Hypothalamus (tissue), 51 donors: ENCODE measurements at places on chromosomes 4 and X.

- no peak for DNase-seq
These were observed 151.0 kb upstream of the PSAPL1 start for GRCh38 chr4:7585768-7586167.

DNA sequence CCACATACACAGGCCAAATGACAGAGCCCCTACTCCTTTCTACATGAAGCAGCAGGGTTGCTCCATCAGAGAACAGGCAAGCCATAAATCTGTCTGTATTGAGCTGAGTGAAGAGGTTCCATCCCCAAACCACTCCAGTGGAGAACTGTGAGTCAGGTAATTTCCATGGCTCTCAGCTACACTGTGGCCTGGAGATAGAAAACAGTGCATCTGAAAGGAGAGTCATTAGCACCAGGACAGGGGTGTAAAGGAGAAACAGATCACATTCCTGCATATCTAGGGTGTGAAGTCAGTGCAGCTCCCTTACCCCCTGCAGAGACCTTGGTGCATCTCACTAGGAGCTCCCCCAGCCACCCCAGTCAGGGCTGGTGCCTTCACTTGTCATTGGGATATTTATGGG is 314.7 kb downstream of the CHIC1 start:
- DNase-seq = no peak

- DNase-seq = no peak
These were observed 113.0 kb downstream of the DTHD1 start for GRCh38 chr4:36394352-36394903.

DNA sequence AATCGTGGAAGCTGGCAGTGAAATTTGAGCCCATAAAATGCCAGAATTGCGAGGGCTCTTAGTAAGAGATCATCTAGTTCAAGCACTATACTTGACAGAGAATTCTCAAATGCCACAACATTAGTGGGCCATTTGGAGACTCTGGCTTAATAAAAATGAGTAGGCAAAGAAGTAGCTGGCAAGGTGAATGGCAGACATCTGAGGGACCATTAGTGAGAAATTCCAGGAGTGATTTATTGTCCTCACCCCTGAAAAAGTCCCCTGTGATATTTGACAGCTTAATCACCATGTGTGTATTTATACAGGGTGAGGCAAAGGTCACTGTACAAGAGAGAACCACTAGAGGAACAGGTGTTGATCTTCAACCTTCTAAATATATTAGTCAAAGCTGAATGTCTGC is 207.5 kb downstream of the CHRDL1 start:
- DNase-seq = no peak

- no peak for DNase-seq
These were observed 27.6 kb downstream of the MAP3K15 start for GRCh38 chrX:19487520-19488200.

GRCh38 chr4:10035130-10035529 is 13.8 kb upstream of the SLC2A9 start:
- DNase-seq = no peak

DNA sequence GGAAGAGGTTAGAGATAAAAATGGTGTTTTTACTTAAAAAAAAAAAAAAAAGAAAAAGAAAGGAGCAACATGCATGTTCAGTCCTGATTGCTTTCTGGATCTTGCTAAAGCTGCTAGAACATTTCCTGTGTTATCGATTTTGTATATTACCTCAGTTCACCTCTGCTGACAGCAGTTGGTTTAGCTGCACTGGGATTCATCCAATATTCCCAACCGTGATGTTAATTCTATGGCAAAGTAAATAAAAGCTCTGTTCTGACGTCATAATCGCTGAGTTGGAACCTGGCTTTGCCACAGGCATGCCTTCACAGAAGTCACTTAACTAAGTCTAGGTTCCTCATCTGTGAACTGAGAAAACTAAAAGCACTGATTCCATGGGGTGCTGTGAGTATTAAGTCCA is 90.7 kb upstream of the SORBS2 start:
- DNase-seq = no peak

DNA sequence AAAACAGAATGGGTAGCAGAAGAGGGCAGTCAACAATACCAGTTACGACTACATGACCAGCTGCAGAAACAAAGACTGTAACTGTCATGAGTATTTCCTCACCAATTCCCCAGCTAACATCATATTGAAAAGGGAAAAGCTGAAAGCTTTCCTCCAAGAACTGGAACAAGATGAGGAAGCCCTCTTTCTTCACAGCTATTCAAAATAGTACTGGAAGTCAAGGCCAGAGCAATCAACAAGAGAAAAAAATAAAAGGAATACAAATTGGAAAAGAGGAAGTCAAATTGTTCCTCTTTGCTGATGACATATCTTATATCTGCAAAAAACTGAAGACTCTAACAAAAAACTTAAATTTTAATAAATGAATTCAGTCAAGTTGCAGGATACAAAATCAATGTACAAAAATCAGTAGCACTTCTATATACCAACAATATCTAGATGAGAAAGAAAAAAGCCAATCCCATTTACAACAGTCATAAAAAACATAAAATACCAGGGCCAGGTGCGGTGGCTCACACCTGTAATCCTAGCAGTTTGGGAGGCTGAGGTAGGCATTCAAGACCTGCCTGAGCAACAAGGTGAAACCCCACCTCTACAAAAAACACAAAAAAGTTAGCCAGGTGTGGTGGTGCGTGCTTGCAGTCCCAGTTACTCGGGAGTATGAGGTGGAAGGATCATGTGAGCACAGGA is 125.4 kb downstream of the ATP8A1 start:
- no peak for DNase-seq

DNA sequence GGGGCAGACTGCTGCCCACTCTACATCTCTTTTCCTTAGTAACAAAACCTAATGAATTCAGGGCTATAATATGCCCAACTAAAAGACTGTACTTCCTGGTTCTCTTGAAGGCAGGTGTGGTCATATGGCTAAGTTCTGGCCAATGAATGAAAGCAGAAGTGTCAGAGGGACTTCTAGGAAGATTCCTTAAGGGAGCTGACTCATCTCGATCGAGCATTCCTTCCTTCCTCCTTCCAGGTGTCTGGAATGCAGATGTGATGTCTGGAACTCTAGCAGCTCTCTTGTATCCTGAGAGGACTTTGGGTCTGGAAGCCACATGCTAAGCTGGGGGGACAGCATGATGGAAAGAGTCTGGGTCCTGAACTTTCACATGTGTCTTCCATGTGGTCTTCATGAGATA is 116.2 kb upstream of the STX18 start:
- DNase-seq = no peak
